Activated T-helper 9 cell treated with anti-CD3 and anti-CD28 coated beads, Interleukin-2, amount 50 U/mL, for 16 hours (primary cell): ENCODE measurements at places on chromosomes 7 and 10.

GRCh38 chr10:9898633-9899395, 1118.9 kb upstream of the CELF2 start:
- no peak for DNase-seq

DNA sequence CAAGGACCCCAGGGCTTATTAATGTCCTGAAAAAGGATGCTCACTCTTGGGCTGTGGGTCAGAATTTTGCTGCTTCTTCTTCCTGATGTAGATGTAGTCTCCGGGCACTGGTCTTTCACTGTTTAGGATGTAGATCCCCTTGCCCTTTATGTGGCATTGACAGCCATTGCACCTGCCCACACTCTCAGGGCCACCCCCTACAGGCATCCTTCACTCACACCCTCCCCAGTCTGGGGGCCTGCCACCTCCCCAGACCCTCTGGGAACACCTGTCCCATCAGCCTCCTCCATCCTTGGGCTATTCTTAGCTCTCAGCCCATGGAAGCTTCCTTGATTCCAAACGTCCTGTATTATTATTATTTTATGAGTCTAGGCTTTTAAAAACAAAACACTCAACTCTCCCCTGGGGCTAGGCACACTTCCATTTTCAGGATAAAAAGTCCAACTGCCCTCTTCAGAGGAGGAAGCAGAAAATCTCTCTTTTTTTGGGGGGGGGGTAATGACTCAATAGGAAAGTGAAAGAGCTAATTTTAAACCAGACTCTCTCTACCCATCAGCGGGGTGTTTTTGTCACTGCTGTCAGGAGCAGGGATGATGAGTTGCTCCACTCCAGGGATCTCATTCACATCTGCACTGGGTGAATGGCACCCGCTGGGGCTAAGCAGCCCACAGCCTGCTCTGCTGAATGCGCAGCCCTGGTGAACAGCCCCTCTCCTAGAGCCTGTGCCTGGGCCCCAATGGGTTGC, 11.5 kb upstream of the KLRG2 start:
- no peak for DNase-seq

- DNase-seq: no peak
These were observed 41.8 kb downstream of the FAM204A start for GRCh38 chr10:118300320-118300719.

GRCh38 chr7:20220921-20221547, 3.9 kb upstream of the MACC1 start:
- DNase-seq: no peak

GRCh38 chr10:74500026-74500704, 326.2 kb upstream of the KAT6B start:
- no peak for DNase-seq

DNA sequence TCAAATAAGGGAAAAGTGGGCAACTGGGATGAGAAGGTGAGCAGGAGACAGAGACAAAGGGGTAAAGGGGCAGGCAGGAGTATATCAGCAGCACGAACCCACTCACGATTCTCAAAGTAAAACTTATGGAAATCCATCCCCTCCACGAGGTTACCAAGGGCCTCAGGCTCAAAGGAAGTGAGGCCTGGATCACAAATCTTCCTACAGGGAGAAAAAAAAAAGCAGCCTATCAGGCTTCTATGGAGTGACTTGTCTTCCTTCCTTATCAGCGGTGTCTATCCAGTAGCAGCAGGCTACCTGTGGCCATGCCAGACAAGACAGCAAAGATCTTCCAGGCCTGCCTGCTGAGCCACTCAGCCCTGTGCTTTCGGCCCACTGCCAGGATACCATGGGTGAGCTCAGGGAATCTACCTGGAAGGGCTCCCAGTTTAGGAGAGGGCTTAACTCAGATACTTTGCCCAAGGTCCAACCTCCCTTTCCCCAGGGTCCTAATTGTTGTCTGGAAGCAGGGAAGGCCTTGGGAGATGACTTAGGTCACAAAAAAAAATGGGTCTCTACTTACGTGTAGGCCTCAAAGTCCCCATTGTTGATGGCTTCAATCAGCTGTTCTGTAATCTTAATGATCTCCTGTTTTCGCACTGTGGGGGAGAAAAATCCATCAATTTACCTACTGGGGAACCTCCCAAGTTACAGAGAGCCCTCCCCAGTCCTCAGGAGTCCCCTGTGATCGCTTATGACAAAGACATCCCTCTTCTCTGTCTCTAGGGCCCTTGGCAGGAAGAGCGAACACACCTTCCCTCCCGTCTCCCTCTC, 5.7 kb upstream of the NDST2 start:
- DNase-seq: no peak

DNA sequence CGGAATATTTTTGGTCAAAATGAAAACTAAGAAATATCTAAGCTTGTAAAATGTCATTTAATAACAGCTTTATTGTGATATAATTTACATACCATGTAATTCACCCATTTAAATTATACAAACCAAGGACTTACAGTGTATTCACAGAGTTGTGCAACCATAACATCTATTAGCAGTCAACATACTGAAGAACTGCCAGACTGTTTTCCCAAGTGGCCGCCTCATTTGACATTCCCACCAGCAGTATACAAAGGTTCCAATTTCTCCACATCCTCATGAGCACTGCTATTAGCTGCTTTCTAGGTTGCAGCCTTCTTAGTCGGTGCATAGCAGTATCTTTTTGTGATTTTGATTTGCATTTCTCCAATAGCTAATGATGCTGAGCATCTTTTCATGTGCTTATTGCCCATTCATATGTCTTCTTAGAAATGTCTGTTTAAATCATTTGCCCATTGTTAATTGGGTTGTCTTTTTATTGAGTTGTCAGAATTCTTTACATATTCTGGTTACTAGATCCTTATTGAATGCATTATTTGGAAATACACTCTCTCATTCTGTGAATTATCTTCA, 153.0 kb upstream of the FGFR2 start:
- DNase-seq: no peak

GRCh38 chr7:140082770-140083169, 20.0 kb upstream of the PARP12 start:
- no peak for DNase-seq

DNA sequence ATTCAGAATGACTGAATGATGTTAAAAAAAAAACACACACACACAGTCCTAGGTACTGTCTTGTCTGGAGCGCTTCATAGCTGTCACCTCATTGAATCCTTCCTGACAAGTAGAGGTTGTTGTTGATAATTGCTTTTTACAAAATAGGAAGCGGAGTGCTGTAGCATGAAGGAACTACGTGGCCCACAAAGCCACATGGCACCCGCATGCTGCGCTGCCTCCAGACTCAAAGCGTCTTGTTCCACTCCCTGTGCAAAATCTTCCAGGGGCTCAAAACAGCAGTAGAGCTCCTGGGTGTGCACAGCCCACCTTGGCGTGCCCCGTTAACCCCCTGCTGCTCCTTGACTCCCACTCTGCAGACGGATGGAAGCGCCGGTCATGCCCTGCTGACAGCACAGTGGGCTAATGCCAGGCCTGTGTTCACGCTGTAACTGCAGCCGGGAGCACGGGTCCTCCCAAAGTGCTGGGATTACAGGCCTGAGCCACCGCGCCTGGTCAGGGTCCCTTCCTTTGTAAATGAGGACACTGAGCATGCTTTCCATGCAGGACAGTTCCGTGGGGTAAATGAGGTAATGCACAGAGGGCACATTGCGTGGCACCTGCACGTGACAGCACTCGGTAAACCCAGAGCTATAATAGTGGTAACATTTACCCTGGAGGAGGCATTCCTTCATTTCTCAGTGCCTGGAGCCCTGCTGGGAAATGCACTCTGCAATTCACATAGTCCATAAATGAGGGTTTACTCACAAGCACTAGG, 91.1 kb upstream of the GNA12 start:
- no peak for DNase-seq

GRCh38 chr10:17092216-17092944, 37.2 kb downstream of the CUBN start:
- DNase-seq: no peak

- DNase-seq: no peak
These were observed 2.0 kb downstream of the NDUFB2 start for GRCh38 chr7:140698477-140698876.

GRCh38 chr10:48627984-48628609, 23.2 kb upstream of the ARHGAP22 start:
- no peak for DNase-seq

- peak; percentile 35 for DNase-seq
These were observed 860 bp downstream of the ZEB1 start for GRCh38 chr10:31319602-31320549.

DNA sequence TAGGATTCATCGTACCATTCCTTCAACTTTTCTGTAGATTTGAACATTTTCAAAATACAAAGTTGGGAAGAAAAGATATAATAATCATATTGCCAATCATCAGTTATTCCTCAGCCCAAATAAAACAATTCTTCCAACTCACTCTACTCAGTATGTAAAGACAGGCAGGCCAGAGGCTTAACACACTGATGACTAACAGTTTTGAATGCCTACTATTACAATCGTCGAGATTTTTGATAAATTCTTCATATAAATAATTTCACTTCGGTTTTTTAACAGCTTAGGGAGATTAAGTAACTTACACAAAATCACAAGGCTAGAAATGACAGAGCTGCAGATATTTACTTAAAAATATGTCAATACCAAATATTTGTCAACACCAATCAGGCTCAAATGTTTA, 17.6 kb downstream of the CYTH3 start:
- DNase-seq: no peak

GRCh38 chr7:71627651-71628050, 495.7 kb downstream of the GALNT17 start:
- DNase-seq: no peak

DNA sequence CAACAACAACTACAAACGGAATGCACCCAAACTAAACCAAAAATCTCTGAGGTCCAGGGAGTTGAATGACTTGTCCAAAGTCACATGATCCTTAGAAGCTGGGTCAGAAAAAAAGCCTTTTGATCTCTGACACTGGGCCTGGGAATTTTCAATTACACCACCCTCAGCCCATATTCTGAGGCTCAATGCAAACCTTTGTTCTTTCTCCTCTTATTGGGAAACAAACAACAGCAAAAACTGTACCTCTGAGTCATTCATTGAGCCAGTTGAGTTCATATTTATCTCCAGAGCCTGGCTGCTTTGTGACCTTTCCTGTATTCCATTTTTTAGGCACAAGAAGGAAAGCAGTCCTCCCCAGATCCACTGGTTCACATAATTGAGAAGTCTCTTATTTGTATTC, 51.2 kb upstream of the SORCS1 start:
- no peak for DNase-seq

GRCh38 chr7:2725178-2726105, 37.4 kb downstream of the AMZ1 start:
- DNase-seq: no peak

- DNase-seq: peak; percentile 30
These were observed 378 bp downstream of the PIK3AP1 start for GRCh38 chr10:96719850-96720421.

- no peak for DNase-seq
These were observed 1652.7 kb upstream of the LRRTM3 start for GRCh38 chr10:65273115-65273514.

- no peak for DNase-seq
These were observed 87.3 kb upstream of the SEC61G start for GRCh38 chr7:54846273-54846672.

DNA sequence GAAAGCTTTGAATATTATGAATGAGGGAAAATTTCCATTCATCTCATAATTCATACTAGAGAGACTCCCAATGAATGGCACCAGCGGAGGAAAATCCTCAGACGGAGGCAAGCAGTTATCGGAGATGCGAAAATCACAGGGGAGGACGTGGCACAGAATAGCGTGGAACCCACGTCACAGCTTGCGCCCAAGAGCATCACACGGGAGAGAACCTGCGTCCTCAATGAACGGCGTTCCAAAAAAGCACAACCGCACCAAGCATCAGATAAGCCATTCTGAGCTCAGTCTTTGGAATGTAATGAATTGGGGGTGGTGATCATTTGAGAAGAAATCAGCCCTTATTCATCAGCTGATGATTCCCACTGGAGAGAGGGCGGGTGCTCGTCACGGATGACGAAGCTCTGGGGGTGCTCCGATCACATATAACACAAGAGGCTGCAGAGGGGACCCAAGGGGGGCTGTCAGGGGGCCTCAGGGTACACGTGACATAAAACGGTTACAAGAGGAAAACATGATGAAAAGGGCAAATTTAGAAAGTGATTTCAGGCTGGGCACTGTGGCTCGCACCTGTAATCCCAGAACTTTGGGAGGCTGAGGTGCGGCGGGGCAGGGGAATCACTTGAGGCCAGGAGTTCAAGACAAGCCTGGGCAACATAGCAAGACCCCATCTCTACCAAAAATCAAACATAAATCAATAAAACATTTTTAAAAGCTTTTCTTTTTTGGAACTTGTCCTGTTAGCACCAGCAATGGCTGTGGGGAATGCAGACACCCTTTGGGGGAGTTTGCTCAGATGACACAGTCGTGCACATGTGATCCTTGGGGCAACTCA, 33.8 kb upstream of the FIS1 start:
- no peak for DNase-seq

DNA sequence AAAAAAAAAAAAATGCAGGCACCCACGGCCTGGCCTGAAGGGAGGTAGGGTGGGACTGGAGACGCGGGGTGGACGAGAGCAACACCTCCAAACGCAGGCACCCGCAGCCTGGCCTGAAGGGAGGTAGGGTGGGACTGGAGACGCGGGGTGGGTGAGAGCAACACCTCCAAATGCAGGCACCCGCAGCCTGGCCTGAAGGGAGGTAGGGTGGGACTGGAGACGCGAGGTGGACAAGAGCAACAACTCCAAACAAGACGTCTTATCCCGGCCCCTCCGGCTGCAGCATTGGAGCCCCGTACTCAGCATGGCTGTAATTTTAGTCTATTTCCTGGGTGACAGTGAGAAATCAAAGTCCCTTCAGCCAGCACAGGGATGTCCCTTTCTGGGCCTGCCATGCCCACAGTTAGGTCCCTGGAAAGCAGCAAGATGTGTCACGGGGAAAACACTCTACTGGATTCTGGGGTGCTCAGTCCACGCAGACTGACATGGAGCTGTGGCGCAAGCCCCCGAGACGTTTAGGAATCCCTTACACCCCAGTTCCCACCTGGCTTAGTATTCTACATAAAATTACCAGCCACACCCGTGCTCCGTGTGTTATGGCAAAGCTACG, 119.9 kb downstream of the WDR37 start:
- DNase-seq: no peak

DNA sequence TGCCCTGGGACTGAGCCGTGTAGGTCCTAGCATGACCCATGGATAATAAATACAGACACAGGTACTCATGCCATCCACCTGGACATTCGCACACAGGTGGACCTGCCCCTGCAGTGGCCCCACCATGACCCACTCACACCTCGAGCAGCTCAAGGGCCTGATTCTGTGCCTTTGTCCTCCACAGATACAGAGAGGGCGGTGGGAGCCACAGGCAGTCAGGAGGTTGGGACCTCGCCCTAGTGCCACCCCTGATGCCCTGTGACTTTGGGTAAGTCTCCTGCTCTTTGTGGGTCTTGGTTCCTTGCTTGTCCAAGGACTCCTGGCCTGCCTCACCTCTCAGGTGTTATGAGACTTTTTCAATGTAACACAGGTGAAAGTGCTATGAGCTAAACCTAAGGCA, 42.9 kb downstream of the C10orf120 start:
- no peak for DNase-seq

DNA sequence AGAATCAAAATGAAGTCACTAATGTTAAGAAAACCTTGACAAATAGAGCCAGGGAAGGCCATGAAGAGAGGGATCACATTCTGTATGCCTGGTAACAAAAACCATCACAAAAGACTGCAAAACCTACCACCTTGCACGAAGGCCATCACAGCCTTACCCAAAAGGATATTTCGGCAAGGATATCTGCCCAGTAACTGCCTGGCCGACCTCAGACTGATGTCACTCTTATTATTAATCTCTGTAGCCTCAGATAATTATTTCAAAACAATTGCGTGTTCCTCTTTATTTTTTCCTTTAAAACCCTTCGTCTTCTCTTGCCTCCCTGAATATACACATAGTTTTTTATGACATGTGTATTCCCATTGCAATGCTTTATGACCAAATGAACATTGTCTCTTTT, 52.5 kb downstream of the CDC14C start:
- no peak for DNase-seq
